Hypothalamus (tissue), 51 donors: ENCODE measurements at places on chromosomes 6 and 20.

DNA sequence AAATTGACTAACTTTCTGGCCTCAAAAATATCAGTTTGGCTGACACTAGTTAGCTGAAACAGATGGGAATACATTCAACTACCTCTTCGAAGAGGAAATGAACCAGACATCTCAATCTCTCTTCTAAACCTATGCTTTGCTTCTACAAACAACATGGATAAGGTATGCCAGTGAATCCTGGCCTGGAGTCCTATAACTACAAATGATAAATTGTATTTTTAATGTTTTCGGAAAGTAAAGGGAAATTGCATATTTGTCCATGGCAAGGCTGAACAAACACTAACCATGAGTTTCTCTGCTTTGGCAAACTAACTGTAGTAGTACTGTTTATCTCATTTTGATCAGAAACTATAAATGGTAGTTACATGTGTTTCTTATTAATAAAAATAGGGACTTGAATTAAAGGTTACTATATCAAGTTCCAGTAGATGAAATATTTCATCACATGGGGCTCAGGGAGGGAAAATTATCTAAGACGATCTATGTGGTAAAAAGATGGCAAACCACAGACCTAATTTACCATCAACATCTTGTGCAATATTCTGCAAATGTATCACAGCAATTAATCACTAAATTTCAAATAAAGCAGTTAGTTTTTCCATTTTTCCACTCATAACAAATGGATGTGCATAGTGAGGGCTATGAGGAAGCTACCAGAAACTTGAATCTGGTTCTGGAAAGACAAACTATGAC lies 76.8 kb downstream of the COL12A1 start:
- no peak for DNase-seq

- DNase-seq = no peak
Measured at GRCh38 chr6:13241364-13241763, 87.0 kb downstream of the TBC1D7 start.

GRCh38 chr6:53483423-53484353 lies 61.2 kb downstream of the GCLC start:
- peak; percentile 14 for DNase-seq

DNA sequence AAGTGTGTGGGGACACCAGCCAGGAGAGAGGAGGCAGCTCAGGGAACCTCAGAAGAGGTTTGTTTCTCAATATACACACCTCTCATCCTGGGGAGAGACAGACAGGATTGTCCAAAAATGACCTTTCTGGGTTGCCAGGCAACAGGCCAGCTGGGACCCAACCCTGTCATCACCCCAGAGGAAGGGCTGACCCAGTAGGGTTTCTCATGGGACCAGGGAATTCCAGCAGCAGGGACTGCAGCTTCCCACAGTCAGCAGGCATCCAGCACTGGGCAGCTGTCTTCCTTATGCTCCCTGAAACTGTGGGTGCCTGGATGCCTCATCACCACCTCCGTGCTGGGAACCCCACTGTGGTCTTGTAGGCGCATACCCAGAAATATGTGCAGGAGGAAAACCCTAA lies 1.3 kb downstream of the C20orf202 start:
- no peak for DNase-seq

DNA sequence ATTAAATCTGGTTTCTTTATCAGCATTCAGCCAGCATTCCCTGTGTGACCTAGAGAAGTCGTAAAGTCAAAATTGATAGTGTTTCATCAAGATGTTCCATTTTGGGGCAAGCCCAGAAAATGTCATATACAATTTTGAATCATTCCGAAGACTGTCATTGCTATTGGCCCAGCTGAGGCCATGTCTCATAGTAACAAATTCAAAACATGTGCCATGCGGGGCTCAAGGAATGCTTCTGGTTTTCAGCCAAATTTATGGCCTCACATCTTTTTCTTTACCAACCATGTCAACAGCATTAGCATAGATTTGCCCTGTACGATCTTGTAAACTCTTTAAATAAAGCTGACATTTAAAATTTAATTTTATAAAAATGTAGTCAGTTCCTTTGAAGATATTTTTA lies 314.7 kb downstream of the PAX1 start:
- DNase-seq = no peak

DNA sequence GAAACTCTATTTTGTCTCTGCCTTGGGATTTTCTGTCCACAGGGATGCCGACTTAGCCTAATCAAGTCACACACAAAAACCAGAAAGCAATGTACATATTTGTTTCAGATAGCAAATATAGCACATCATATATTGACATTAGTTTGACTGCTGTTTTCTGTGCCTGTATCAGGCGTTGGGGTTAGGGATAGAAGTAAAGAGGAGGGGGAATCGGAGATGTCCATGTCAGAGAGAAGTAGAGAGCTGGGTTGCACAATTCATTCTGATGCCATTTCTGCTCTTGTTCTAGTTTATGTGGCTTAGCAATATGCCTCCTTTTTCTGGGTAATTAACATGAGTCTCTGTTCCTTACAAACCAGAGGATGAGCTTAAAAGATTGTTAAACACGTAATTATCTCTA lies 14.7 kb upstream of the IPCEF1 start:
- DNase-seq = no peak

- DNase-seq = no peak
Measured at GRCh38 chr6:167127785-167128531, 5.1 kb downstream of the CCR6 start.

DNA sequence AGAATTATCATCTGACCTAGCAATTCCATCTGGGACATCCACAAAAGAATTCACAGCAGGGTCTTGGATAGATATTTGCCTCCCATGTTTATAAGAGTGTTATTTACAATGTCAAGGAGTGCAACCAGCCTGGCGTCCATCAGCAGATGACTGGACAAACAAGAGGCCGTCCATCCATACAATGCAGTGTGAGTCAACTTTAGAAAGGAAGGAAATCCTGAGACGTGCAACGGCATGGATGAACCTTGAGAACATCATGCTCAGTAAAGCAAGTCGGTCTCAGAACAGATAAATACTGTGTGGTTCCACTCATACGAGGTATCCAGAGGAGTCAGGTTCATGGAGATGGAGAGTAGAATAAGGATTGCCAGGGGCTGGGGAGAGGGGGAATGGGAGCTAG lies 46.4 kb downstream of the FOXF2 start:
- DNase-seq = no peak

DNA sequence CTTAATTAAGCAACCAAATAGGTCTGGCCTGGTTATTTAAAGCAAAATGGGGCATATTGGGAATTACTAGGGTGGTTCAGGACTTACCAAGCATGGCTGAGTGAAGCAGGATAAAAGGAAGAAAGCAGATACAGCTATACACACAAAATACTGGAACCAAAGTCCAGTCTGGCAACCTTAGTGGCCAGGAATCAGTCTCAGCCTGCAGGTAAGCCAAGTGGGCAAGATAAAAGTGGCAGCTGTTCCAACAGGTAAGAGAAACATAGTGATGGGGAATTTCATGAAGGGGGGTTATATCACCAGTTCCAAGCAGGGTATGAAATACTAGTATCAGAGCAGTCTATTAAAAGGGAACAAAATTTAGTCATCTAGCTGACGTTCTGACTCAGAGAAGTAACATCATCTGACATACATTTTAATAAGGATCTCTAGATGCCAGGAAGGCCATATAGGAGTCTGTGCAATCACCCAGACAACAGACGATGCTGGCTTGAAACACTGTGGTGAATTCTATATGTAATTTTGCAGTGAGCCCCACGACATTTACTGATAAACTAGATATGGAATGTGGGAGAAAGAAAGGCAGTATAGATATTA lies 292.1 kb upstream of the HSF2 start:
- DNase-seq = no peak

GRCh38 chr6:168116975-168117899 lies 38.2 kb upstream of the FRMD1 start:
- no peak for DNase-seq

DNA sequence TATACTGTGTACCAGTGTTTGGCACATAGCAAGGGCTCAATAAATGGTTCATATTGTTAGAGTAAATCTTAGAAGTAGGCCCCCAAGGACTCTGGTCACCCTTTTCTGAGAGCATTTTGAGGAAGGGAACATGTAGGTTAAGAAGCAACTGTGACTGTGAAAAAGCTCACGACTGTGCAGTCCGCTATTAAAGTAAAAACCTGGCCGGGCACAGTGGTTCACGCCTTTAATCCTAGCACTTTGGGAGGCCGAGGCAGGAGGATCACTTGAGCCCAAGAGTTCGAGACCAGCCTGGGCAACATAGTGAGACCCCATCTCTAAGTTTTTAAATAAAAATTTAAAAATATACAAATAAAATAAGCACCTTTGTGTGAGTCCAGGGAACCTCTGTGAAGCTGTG lies 5.0 kb downstream of the ZDHHC14 start:
- DNase-seq = no peak

DNA sequence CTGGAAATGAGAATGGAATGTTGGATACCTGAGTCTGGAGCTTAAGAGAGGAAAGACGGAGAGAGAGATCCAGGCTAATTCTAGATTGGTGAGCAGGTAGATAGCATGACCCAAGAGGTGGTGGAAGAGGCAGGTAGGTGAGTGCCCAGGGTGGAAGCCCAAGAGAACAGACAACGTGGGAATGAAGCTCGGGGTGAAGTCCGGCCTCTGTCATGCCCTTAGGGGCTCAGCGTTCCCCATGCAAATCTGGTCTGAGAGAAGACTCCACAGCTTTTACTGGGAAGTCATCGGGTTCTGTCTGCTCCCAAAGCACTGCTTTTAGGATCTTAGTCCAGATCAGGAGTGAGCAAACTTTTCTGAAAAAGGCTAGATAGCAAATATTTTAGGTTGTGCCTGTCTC lies 3.6 kb downstream of the NELFCD start:
- no peak for DNase-seq

DNA sequence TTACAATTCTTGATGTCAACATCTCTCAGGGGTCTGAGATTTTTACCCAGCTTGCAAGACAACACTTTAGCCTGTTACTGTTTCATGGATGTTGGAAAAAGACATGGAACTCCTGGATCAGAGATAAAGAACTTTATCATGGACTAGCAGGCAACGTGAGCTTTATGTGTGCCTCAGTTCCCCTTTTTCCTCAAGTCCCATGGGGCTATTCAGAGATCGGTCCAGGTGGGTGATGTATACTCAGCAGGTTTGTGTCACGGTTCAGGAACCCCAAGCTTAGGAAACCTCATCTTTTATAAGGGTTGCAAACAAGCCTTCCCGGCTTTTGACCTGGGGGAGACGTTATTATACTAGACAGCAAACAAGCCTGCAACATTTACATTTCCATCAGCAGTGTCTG lies 15.0 kb downstream of the AFG1L start:
- DNase-seq = no peak

DNA sequence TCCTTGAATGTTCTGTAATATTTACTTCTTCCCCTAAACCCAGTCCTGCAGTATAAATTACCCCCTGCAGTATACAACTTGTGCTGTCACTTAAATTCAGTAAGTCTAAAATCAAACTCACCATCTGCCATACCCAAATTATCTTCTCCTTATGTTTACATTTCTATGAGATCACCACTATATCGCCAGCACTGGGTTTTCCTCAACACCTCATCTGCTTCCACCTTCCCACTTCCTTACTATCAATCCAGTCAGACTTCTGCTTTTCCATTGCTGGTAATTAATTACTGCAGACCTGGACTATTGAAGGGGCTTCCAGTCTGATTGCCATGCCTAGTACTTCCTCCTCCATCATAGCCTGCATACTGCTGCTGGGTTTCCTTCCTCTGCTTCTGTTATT lies 15.2 kb downstream of the EFHC1 start:
- DNase-seq = no peak

DNA sequence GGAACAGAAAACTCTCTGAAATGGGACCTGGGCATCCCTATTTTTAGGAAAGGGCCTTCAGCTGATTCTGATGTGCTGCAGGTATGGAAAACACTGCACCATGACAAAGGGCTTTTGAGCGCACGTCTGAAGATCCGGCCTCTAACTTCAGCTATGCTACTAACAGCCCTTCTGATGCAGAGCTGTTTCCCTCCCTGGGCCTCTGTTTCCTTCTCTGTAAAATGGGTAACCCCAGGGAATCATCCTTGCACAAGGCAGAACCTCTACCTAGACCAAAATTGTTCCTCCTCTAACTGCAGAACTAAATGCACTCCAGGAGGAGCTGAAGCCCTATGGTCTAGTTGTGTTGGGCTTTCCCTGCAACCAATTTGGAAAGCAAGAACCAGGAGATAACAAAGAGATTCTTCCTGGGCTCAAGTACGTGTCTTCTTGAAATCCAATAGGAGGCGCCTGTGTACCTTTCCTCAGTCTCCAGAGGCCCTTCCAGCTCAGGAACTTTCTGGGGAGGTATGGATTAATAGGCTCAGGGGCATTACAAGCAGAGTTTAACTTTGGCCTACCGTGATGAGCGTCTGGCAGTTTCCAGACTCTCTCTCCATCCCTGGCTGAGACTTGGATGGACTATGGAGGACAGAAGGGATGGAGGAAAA lies 5.9 kb downstream of the GPX5 start:
- DNase-seq = no peak

DNA sequence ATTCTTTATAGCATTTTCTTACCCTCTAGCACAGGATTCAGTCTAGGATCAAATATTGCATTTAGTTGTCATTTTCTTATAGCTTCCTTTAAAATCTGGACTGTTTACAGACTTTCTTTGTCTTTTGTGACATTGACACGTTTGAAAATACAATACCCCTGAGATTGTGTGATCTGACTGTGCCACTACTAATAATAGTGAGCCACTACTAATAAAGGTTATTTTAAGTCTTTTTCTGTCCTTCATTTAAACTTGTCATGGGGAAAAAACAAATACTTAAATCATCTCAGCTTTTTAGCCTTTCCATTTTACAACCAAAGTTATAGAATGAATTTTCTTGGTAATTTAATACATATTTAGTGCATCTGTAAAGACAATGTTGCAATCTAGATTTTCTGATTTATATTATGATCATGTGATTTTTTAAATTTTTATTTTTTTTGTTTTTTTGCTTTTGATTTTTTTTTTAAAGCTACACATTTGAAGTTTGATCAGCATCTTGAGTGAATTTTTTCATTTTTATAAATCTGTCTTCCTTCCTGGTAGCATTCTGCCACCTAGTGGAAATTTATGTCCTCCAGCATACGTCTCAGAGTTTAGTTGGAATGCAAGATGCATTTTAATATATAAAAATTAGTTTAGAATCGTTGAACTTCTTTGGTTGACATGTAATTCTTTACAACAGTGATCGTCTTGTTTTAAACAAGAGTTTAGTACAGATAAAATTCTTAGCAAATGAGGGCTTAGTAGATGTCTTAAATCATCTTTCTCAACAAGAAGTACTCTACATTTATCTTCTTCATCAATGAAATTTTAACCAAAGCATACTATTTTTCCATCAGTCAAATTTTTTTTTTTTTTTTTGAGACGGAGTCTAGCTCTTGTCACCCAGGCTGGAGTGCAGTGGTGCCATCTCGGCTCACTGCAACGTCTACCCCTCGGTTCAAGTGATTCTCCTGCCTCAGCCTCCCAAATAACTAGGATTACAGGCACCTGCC lies 119.4 kb downstream of the NCOA3 start:
- DNase-seq = no peak

DNA sequence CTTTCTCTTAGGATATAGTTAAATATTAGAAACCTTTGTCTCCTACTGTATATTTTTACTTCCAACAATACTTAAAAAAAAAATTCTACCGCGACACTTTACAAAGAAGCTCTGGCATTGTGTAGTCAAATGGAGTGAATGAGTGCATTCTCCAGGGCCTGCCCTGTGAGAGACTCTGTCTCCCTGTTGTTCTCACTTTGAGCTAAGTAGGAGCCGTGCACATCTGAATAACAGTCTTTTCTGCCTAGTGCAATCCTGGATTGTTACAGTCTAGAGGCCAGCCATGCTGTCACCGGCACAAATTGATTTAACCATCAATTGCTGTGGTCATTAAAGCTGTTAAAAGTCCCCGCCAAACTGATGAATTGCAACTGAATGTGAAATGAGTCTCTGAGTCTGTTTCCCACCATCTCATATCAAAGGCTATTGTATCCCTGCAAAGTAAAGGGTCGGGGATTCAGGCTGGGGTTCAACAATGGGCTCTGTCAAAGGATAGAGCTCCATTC lies 156.0 kb downstream of the RFPL4B start:
- DNase-seq = peak; percentile 35
